Mucosa of descending colon (tissue), 3 donors: ENCODE measurements at places on chromosomes 2 and 18. TPM values are rescaled to one million over a fixed set of nuclear protein-coding genes. Genes with fewer than 3 reads are reported as not detected.

GRCh38 chr18:13628211-13628610, 98.1 kb downstream of the FAM210A start:
- no peak for DNase-seq

- no peak for DNase-seq
Measured at GRCh38 chr2:202237787-202238233, 587 bp downstream of the SUMO1 start.

DNA sequence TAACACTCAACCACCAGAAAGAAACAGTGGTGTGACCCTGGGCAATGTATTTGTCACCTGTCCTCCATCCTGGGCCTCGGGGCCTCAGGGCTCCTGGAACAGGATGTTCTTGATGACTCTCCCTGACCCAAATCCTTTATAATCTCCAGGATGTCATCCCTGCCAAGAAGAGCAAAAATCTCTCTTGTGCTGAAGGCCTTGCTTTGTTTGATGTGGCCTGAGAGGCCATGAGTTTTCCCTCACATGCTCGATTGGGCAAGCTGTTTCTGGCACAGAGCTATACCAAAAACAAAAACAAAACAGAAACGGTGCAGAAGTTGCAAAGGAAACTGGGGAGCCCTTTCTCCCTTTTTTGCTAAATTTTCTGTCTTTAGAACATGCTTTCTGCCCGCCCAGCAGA, 35.7 kb upstream of the ST3GAL5 start:
- DNase-seq, result no peak

- DNase-seq, result no peak
Measured at GRCh38 chr2:204343685-204344084, 201.6 kb upstream of the PARD3B start.

- no peak for DNase-seq
Measured at GRCh38 chr2:173659509-173659908, 304.8 kb downstream of the CDCA7 start.

- no peak for DNase-seq
Measured at GRCh38 chr2:199278099-199278498, 179.6 kb downstream of the SATB2 start.

GRCh38 chr2:68905116-68905515, 33.9 kb upstream of the BMP10 start:
- no peak for DNase-seq

GRCh38 chr18:45110577-45111501, 430.2 kb downstream of the SETBP1 start:
- no peak for DNase-seq

- DNase-seq, result no peak
Measured at GRCh38 chr2:224122542-224122941, 83.5 kb upstream of the SERPINE2 start.

DNA sequence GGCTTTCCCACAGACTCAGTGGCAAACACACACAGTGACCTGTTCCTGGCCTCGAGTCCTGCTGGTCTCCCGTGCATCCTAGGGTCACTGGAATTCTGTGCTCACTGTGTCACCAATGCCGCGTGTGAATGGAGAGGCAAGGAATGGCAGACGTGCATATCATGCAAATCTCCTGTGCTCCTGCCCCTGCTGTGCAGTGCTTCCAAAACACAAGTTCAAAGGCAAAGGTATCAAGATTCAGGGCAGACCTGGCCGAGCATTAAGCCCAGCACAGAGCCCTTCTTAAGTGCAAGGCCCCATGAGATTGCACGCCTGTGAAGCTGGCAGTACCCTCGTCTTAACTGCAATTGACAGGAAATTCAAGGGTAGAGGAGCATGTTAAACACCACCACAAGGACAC, 129.1 kb downstream of the NDUFA10 start:
- DNase-seq, result no peak

GRCh38 chr2:56133441-56133840, 50.3 kb upstream of the CCDC85A start:
- DNase-seq, result no peak

DNA sequence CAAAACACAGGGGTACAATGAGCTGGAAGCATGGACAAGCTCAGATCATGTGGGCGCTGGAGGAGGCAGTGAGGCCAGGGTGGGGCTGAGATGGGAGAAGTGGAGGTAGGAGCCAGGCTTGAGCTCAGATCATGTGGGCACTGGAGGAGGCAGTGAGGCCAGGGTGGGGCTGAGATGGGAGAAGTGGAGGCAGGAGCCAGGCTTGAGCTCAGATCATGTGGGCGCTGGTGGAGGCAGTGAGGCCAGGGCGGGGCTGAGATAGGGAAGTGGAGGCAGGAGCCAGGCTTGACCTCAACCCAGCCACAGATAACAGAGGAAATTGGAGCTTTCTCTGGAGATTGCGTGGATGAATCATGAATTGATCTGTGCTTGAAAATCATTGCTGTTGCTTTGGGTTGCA, 48.3 kb upstream of the TMEM18 start:
- no peak for DNase-seq

DNA sequence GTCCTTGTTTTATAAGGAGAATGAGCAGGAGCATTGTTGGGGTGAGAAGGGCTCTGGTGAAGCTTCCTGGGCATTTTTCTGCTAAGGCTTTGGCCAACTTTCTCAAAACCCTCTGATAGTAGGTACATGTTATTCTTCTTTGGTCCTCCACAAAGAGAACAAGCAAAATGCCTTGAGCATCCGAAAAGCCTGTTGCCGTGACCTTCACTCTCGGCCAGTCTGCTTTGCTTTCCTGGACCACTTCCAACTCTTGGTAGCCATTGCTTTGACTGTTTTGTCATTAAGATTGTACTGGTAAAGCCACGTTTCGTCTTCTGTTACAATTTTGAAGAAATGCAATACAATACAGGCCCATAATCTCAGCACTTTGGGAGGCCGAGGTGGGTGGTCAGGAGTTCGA, 27.4 kb upstream of the ALLC start:
- DNase-seq, result no peak

DNA sequence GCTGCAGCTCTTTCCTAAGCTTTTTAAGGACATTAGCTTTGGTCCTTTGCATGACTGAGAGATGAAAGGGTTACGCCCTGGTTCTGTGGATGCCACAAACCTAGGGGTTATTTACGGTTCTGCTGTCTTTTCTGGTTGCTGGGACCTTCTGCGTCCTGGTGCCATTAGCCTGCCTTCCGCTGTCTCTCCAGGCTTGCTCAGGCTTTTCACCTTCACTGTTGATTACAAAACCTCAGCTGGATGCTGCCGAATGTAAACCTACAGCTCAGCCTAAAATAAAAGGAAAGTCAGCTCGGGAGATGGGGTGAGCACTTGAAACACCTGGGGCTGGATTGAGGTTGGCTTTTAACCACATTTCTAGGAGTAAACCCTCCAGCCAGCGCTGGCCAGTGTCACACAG, 130.9 kb upstream of the ARHGAP28 start:
- no peak for DNase-seq

TDRD15 gene
- not detected for total RNA-seq

GCKR gene
- total RNA-seq, result not detected

UNC50 gene
- 44.3 TPM for total RNA-seq

POTEI gene
- 0.14 TPM for total RNA-seq

CTAGE1 gene
- not detected for total RNA-seq

FOXI3 gene
- not detected for total RNA-seq

CCDC85A gene
- 0.41 TPM for total RNA-seq

NCL gene
- 369 TPM for total RNA-seq

TMEM200C gene
- total RNA-seq, result 0.06 TPM
